ENCODE measurements at places on chromosomes 1 and 21.

DNA sequence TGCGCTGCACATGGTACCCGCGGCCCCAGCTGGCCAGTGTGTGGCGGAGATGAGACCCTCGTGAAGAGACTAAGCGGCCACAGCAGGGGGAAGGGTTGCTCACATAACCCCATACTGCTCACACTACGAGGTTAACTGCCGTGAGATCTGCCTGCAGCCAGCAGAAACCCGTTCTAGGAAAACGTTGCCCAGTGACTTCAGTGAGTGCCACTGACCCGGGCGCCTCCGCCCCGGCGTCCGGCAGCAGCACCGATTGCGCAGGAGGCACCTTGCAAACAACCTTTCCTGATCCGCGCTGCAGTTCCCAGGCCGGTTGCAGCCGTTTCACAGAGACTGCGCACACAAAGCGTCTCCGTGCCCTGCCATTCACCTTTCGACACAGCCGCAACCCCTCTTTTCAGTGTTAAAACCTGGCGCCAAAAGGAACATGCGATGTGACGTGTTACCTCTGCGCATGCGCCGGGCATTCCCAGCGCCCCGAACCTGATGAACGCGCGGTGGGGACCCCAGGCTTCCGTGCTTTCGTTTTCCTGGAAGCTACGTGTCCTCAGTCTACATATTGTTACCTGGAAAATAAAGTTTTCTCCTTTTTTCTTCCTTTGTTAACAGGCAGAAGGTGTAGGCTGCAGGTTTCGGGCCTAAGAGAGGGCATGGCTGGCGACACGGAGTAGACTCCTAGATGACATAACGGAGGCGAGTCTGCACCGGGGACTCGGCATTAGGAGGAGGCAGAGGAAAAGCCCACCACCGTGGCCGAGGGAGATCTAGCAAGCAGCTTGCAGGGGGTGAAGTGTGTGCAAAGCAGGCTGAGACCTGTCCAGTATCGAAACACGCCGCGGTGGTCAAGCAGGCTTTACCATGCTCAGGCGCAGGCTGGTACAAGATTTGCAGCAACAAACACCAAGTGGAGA is 8.9 kb downstream of the VPS26C start:
- no peak for DNase-seq

DNA sequence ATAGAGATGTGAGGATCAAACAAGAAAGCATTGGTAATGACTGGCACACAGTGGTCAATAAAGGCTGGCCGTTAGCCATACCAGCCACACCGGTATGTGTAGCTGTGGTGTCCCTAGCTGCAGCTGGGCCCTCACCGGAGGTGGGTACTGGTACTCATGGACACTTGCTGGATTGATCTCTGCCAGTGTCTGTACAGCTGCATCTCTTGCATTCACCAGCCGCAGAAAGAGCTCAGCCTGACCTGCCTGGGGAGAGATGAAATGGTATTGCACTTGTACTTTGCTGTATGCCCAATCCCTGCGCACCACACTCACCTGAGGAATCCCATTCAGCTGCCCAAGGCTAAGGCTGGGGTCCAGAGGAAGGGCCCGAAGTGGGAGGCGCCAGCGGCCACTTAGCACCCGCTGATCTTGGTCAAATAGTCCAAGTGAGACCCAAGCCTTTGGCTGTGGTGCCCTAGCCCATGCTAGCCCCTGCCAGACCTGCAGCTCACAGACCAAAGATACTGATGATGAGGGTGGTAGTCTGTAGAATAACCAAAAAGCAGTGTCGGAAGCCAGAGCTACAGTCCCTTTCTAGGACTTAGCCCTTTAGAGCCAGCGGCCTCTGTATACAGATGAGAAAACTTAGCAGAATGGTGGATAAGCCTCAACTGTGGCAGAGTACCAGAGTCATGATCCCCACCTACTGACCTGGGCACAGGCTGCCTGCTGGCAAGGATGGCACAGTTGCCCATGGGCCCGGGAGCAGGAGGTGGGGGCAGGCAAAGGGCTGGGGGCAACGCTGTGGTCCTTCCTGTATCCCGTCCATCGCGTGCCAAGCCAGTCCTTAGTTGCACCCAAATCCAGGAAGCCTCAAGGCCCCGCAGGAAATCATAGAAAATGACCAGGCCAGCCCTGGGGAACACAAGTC is 3.0 kb downstream of the CCDC17 start:
- no peak for DNase-seq

DNA sequence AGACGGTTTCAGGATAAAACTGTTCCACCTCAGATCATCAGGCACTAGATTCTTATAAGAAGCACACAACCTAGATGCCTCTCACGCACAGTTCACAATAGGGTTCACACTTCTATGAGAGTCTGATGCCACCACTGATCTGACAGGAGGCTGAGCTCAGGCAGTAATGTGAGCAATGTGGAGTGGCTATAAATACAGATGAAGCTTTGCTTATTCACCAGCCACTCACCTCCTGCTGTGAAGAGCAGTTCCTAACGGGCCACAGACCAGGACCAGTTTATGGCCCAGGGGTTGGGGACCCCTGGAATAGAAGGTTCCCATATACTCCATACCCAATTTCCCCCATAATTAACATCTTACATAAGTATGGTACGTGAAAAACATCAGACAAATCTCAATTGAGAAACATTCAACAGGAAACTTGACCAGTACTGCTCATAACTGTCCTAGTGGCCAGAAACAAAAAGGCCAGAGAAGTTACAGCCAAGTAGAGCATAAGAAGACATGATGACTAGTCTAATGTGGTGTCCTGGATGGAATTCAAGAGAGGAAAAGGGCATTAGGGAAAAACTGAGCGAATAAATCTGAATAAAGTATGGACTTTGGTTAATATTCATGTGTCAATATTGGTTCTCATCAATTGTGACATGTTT is 24.7 kb upstream of the IGSF5 start:
- DNase-seq, result no peak

DNA sequence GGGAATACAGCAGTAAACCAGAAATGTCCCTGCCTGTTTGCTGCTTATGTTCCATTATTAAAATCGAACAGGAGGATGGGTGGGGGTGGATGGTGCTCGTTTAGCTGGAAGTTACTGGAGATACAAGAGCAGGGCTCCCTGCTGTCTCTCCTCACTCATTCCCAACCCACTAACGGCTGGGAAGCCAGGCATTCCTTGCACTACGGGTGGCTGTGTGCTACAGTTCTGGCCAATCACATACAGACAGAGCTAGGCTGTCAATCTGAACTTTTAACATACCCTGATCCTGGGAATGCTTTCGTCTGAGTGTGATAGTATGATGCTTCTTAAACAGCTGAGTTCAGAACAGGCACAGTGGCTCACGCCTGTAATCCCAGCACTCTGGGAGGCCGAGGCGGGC is 7.0 kb downstream of the SIPA1L2 start:
- no peak for DNase-seq

DNA sequence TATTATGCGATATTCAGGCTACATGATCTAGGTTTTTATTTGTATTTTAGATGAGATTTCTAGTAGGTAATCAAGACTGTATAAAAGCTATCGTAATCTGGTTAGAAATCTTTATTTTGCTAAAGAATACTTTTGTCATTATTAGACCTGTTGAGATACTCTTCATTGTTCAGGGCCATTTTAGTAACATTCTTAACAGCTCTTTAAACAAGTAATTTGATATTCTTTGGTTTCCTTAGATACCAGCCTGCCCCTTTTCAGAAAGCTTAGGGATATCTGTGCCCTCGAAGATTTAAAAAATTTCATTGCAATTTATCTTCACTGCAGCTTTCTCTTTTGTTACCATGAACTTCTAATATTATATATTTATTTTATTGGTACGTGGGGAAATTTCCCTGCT is 18.9 kb downstream of the ADGRL2 start:
- DNase-seq, result no peak

DNA sequence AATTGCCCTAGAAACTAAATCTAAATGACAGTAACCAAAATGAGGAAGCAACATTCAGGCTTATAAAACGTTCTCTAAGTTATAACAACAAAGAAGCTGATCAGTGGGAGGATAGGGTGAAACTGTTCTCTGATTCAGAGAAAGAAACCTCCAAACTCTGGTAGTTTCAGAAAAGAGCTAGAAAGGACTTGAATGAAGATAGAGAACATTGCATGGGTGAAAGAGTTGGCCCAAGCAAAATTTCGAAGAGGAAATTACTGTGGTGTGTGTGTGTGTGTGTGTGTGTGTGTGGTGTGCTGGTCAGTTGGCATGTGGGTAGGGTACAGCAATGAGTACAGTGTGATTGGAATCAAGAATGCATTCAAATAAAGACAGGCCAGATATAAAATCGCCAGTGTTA is 16.5 kb upstream of the SPAG17 start:
- no peak for DNase-seq

- no peak for DNase-seq
These were observed 675.0 kb downstream of the KIF26B start for GRCh38 chr1:245829826-245830225.

DNA sequence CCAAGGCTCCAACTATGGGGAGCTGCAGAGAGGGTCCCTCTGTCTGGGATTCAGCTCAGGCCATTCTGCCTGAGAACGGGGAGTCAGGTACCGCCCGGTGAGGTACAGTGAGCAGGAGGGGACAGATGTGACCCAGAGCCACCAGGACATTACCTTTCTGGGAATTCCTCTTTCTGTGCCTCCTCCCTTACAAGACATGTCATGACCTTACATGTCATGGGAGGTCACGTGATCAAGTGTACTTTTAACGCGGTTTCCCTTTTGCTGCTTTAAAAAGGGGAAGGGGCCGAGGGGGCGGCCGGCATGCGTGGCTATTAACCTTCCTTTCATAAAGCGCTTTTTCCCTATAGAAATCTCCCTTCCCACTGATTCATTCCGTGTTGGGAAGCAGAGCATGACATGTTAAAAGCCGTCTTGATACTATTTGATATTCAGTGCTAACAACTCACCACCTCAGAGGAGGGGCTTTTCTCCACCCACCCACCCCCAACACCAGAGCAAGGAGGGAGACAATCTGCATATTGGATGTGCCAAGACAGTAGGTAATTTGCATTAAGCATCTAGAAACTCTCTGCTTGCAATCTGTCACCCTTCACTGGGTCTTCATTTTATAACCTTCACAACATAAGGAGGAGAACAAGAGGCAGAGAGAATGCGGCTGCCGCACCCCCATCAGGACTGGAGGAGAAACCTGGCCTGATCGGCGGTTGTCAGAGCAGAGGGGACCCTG is 113.6 kb upstream of the VAMP3 start:
- DNase-seq, result no peak

GRCh38 chr1:192462616-192463015 is 113.0 kb upstream of the RGS1 start:
- no peak for DNase-seq

DNA sequence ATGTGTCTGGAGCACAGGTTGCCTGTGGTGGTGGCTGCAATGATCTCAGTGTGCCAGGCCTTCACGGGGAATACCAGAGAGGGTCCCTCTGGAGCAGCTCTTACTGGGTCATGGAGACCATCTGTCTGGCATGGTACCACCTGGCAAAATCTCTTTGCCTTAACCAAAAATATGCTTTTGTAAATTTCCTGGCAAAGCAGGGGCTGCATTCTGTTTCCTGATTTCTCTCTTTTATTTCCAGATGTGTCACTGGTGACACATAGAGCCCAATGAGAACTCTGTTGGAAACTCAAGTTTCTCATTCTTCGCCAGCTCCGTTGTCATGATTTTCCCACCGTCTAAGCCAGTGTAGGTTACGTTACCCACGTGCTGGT is 136.5 kb downstream of the FGGY start:
- no peak for DNase-seq

DNA sequence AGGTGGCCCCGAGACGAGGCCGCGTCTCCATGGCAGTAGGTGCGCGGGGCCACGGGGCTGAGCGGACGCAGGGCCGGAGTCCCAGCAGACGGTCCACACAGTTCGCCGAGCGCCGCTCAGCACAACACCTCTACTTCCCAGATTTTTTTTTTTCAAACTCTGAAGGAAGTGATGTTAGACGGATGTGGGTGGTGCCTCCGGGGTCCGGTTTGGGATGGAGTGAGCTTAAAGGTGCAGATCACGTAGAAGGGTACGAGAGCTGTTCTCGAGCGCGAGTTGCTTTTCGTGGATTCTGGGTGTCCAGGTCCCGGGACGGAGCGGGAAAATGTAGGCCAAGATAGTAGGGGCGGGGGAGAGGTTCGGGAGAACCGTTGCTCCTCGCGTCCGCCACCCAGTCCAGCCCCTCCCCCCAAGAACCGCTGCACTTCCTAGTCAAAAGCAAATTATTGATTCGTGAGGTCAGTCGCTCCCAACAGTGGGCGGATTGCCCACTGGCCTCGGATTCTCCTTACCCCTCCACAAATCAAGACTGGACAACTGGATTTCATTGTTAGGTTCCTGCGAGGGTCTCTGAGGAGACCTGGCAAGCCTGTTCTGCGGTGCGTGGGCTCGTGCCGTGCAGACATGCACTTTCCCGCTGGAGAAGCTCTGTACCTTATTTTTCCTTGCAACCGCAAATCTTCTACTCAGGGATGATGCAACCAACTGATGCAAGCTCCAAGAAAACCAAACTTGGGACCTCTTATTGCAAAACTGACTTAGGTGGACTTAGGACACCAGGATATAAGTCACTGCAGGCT is at the start of gene TXNDC12:
TSS of gene TXNDC12 (minus strand) at position 126 of the 800 bp plus-strand sequence. CDS start at position 31, 95 bp downstream.
- peak; percentile 73 for DNase-seq

- no peak for DNase-seq
These were observed 4.9 kb downstream of the CSTB start for GRCh38 chr21:43771199-43771675.

DNA sequence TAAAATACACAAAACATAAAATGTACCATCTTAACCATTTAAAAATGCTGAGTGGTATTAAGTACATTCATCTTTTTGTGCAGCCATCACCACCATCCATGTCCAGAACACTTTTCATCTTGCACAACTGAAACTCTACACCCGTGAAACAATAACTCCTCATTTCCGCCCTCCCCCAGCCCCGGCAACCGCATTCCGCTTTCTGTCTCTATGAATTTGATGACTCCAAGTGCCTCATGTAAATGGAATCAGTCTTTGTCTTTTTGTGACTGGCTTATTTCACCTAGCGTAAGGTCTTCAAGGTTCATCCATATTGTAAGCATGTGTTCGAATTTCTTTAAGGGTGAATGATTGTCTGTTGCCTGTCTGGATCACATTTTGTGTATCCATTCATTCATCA is 37.2 kb downstream of the SCCPDH start:
- DNase-seq, result no peak

DNA sequence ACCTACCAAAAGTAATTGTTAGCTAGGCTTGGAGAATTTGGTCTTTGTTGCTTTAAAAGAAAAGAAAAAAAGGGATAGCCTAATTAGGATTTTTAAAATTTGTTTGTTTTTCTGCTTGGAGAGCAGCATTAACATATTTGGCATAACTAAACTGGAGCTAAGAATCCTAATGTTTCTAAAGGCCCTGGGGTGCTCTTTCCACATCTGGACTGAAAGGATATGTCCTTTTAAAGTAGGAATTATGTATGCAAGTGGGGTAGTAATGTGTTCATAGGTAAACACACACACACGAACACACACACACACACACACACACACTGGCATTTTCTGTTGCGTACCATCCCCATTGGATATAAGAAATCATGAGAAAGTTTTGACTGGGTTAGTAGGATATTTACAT is 113.9 kb downstream of the KCTD3 start:
- DNase-seq, result no peak

DNA sequence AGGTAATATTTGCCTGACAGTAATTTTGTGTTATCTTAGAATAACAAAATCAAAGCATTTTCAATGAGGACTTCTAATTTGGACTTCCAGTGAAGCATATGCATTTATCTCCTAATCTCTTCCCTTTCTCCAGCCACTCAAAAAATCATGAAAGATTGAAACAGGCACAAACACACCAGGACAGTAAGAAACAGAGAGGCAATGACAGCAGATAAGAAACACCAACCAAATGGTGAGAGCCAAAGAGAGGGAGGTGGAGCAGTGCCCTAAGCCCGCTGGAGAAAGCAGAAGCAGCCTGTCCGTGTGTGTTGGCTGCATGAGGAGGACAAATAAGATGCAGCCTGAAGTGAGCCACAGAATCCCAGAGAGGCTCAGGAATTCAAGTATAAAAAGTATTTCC is 39.0 kb downstream of the SLC44A3 start:
- no peak for DNase-seq

Measured in NCI-H2081 treated with DMSO at 0.1 percent for 48 hours (cell line).